Suprapubic skin (tissue), 4 donors: ENCODE measurements at places on chromosomes 3 and 15.

GRCh38 chr3:100359035-100359434, 24.5 kb downstream of the NIT2 start:
- no peak for DNase-seq
- no peaks in the 10 kb centered on the region for H3K4me1 ChIP-seq
- H3K27me3 ChIP-seq = no peaks in the 10 kb centered on the region
- H3K36me3 ChIP-seq = peaks cover 71% of the 10 kb centered on the region
- H3K27ac ChIP-seq = no peak overlapping the region

GRCh38 chr3:43629257-43629656, 7.4 kb upstream of the ANO10 start:
- H3K4me1 ChIP-seq = no peaks in the 10 kb centered on the region
- H3K27me3 ChIP-seq = no peaks in the 10 kb centered on the region
- no peak overlapping the region for H3K27ac ChIP-seq
- H3K4me3 ChIP-seq = no peak overlapping the region
- no peak for DNase-seq

DNA sequence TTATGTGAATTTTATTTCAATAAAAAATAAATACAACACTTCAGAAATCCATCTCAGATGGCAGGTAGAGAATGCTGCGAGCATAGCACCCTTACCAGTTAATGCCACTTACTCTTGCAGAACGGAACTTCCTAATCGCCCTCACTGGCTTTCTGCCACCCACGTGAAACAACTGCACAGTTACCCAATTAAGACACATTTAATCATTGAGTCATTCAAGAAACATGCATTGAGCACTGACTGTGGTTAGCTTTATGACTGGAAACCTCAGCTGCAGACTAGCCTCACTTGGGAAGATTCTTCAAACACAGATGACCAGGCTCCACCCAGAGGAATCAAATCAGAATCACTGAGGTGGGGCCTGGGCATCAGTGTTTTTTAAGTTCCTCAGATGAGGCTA, 5.6 kb upstream of the MFGE8 start:
- no peaks in the 10 kb centered on the region for H3K36me3 ChIP-seq
- H3K27ac ChIP-seq = no peak overlapping the region
- H3K4me1 ChIP-seq = peaks cover 19% of the 10 kb centered on the region
- H3K4me3 ChIP-seq = no peak overlapping the region

DNA sequence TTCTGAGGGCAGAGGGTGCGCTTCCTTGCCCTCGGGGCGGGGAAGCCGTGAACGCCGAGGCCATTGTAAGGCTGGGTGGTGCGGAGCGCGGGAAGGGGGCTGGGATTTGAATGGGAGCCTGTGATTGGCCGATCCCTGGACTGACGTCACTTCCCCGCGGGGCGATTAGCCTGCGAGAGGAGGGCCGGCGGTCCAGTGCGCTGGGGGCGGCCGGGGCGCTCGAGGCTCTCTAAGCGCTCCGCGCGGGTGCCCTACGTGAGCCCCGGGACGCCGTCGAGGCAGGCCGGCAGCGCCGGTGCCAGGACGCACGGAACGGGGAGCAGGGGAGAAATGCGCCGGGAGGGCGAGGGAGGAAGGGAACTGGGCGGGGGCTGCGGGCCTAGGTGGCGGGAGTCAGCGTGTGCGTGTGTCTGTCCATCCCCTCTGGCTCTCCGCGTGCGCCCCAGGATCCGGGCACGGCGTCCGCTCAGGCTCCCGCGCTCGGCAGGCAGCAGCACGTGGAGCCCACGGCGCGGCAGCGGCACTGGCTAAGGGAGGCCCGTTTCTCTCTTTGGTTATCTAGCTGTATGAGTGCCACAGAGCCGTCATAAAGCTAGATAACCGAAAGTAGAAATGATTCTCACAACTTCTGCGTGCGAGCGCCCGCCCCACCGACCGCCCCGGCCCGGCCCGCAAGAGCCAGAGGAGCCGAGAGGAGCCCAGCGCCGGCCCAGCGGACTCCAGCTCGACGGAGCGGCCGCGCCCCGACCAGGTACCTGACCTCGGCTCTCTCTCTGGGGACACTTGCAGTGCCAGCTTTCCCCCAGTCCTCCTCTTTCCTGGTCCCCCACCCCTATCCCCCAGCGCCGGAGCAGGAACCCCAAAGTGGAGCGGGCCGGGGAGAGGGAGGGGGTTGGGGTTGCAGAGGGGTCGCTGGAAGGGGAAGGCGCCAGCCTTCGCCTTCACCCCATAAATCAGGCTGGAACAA, 33.1 kb upstream of the POLG start:
- H3K36me3 ChIP-seq = no peaks in the 10 kb centered on the region
- DNase-seq = no peak
- H3K4me3 ChIP-seq = no peak overlapping the region
- peaks cover 32% of the 10 kb centered on the region for H3K4me1 ChIP-seq
- peaks cover 100% of the 10 kb centered on the region for H3K27me3 ChIP-seq

DNA sequence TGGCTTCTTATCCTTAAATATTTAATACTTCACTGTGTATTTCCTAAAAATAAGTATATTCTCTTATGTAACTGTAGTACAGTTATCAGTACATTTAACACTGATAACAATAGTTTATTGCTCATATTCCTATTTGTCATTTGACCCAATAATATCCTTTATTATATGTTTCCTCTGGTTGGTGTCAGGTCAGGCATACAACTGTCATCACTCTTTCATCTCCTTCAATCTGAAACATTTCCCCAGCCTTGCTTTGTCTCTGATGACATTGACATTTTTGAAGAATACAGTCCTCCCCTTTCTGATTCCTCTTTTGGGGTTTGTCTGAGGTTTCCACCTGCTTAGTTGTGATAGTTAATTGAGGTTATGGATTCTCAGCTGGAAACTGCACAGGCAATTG, 27.8 kb downstream of the PLEKHO2 start:
- H3K36me3 ChIP-seq = peaks cover 19% of the 10 kb centered on the region
- no peak overlapping the region for H3K4me3 ChIP-seq
- no peaks in the 10 kb centered on the region for H3K4me1 ChIP-seq
- DNase-seq = no peak
- H3K27ac ChIP-seq = no peak overlapping the region
- no peaks in the 10 kb centered on the region for H3K27me3 ChIP-seq

- H3K27me3 ChIP-seq = no peaks in the 10 kb centered on the region
- DNase-seq = no peak
- no peak overlapping the region for H3K27ac ChIP-seq
- H3K36me3 ChIP-seq = no peaks in the 10 kb centered on the region
- peaks cover 2% of the 10 kb centered on the region for H3K4me1 ChIP-seq
Observed at GRCh38 chr3:148146947-148147826, 550.5 kb upstream of the AGTR1 start.

GRCh38 chr15:96767703-96768434, 437.4 kb downstream of the NR2F2 start:
- H3K27ac ChIP-seq = no peak overlapping the region
- no peaks in the 10 kb centered on the region for H3K4me1 ChIP-seq
- DNase-seq = no peak

DNA sequence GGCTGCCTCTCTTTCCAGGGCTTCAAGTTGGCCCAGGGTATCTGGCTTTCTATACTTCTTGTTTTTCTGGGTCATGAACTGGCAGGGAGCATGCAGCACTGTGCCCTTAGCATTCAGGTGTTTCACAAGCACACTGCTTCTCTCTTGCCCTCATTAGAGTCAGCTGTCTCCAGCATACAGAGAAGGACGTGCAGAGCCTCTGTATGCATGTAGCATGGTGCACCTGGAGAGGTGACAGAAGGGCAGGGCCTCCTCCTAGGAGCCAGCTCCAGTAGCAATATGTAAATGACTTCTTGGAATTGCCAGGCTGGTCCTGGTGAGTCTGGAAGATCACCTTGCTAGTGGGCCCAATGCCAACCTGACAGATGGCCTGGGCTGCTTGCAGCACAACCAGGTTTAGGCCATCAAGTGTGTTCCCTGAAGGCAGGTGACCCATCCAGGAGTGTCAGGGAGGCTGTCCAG, 44.8 kb upstream of the ATP2C1 start:
- peaks cover 47% of the 10 kb centered on the region for H3K4me1 ChIP-seq
- DNase-seq = peak; percentile 69
- no peaks in the 10 kb centered on the region for H3K36me3 ChIP-seq
- H3K27me3 ChIP-seq = no peaks in the 10 kb centered on the region
- no peak overlapping the region for H3K4me3 ChIP-seq
- H3K27ac ChIP-seq = peak overlapping the region; percentile 85

DNA sequence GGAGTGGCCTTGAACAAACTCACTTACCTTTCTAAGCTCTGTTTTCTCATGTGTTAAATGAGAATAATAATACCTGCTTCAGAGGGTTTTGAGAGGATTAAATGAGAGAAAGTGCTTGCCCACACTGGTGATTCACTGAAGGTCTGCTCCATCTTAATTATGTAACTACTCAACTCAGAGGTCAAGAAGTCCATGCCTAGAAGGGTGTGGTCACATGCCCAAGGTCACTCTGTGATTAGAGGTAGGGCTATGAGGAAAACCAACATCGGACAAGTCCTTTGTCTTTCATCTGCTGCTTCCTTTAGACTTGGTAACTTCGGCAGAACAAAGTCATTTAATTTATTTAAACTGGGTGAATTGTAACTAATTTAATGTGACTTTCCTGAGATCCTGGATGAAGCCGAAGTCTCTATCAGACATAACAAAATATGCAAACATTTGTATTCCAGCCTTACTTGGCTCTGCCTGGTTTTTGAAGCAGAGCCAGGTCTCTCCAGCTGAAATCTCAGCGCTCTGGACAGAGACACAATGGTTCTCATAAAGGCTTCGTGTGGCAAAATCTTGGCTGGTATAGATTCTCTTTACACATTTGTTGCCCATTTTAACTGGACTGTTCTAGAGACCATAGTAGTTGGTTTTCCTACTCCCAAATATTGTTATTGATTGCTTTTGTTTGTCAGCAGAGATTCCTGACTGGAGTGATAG, 3.0 kb downstream of the CHRNA7 start:
- H3K27ac ChIP-seq = no peak overlapping the region
- H3K4me1 ChIP-seq = peaks cover 23% of the 10 kb centered on the region
- H3K36me3 ChIP-seq = no peaks in the 10 kb centered on the region
- no peak for DNase-seq

DNA sequence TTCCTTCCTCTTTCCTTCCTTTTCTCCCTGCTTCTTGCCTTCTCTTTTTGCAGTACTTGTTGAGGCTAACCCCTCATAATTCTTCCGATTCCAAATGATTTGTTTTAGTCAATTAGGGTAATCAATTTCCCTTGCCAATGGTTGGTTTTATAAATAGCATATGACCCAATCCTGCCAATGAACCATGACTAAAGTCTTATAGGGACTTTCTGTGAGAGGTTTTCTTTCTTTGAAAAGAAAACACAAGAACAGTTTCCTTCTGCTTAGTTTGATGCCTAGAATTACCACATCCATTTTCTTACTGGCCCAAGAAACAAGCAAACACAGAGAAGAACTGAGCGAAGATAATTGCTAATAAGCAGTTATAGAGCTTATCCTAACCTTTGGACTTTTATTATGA, 292.5 kb upstream of the SATB1 start:
- no peak overlapping the region for H3K4me3 ChIP-seq
- H3K4me1 ChIP-seq = peaks cover 4% of the 10 kb centered on the region
- H3K27ac ChIP-seq = no peak overlapping the region
- DNase-seq = no peak

DNA sequence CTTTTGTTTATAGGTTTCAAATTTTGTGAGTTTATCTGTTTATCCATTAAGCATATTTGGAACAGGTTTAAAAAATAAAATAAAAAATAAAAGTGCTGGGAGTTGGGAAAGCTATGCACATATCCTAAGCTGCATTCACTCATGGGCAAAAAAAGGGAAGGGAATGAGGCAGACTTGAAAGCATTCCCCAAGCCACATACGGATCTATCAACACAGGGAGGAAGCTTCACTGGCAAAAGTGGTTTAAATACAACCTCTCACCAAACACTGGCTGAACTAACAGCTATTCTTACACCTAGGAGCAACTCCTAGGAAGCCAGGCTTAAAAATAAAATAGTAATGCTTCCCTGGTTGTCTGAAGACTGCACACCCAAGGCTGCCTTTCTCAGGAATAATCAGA, 101.2 kb downstream of the PCCB start:
- peaks cover 39% of the 10 kb centered on the region for H3K36me3 ChIP-seq
- no peak overlapping the region for H3K27ac ChIP-seq
- no peaks in the 10 kb centered on the region for H3K4me1 ChIP-seq
- H3K4me3 ChIP-seq = no peak overlapping the region
- DNase-seq = no peak

- H3K4me1 ChIP-seq = peaks cover 14% of the 10 kb centered on the region
- no peak overlapping the region for H3K4me3 ChIP-seq
- no peaks in the 10 kb centered on the region for H3K27me3 ChIP-seq
- no peak overlapping the region for H3K27ac ChIP-seq
- no peak for DNase-seq
Observed at GRCh38 chr3:128813097-128813496, 66.3 kb upstream of the ACAD9 start.

- no peaks in the 10 kb centered on the region for H3K27me3 ChIP-seq
- H3K27ac ChIP-seq = no peak overlapping the region
- DNase-seq = no peak
Observed at GRCh38 chr3:9911863-9912262, 5.0 kb upstream of the IL17RC start.

GRCh38 chr15:79944622-79945021, 26.4 kb downstream of the BCL2A1 start:
- no peak overlapping the region for H3K27ac ChIP-seq
- H3K27me3 ChIP-seq = peaks cover 4% of the 10 kb centered on the region
- DNase-seq = no peak
- H3K4me1 ChIP-seq = no peaks in the 10 kb centered on the region
- no peak overlapping the region for H3K4me3 ChIP-seq
- no peaks in the 10 kb centered on the region for H3K36me3 ChIP-seq

GRCh38 chr15:65558336-65558735, 28.1 kb downstream of the HACD3 start:
- peaks cover 57% of the 10 kb centered on the region for H3K36me3 ChIP-seq
- H3K4me3 ChIP-seq = no peak overlapping the region
- H3K27ac ChIP-seq = no peak overlapping the region
- H3K27me3 ChIP-seq = no peaks in the 10 kb centered on the region
- no peaks in the 10 kb centered on the region for H3K4me1 ChIP-seq
- DNase-seq = no peak

DNA sequence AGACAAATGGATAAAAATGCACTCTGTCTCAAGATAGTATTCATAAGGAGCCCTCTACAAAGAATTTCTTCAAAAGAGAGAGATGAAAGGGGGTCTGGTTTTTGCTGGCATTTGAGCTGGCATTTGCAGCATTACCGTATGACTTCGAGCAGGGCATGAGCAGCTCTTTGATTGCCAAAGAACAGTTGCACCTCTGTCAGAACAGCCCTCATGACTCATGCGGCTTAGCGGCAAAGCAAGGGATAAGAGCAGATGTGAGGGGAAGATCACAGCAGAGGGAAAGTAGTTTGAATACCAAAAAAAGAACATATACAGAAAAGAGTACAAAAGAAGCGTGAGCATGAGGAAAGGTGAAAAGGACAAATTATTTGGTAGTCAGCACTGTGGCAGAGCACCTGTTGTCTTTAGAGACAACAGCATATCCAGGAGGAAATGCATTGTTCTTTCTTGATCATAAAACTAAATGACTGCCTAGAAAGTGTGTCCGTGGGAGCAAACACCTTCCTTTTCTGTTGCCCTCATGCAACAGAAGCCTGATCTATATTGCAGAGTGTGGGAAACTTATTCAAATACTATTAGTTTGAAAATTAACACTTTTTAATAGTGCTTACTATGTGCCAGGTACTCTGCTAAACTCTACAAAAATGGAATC, 80.5 kb upstream of the SLC24A5 start:
- H3K27me3 ChIP-seq = no peaks in the 10 kb centered on the region
- H3K36me3 ChIP-seq = no peaks in the 10 kb centered on the region
- DNase-seq = no peak
- no peak overlapping the region for H3K27ac ChIP-seq
- H3K4me1 ChIP-seq = no peaks in the 10 kb centered on the region
